ENCODE measurements at places on chromosomes 7 and 10.
A peak's percentile ranks its signal among the peaks of the same experiment; 100 is the strongest.

DNA sequence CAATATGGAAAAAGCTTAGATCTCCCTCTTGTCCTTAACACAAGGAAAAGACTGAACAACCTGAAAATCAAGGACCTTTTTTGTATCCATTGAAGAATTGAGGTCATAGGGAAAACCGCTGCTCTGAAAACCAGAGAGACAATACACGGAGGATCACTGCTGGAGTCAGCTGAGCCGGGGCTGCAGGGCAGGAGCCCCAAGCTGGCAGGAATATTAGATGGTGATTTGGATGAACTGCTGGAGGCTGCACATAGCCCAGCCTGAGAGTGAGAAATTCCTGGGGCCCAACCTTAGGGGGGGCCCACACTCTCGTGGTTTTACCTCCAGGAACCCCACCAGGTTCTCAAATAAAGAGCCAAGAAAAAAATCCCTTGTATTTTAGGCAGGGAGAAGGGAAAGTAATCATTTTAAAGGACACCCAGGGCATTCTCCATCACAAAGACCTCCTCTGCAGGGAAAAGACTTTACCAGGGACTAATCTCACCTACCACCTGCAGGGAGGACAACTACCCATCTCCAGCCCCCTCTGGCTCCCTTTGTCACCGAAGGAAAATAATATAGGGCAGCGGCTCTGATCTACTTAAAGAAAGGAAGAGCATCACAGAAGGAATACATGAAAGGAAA is 55.4 kb upstream of the RNF32 start:
- DNase-seq, result no peak

DNA sequence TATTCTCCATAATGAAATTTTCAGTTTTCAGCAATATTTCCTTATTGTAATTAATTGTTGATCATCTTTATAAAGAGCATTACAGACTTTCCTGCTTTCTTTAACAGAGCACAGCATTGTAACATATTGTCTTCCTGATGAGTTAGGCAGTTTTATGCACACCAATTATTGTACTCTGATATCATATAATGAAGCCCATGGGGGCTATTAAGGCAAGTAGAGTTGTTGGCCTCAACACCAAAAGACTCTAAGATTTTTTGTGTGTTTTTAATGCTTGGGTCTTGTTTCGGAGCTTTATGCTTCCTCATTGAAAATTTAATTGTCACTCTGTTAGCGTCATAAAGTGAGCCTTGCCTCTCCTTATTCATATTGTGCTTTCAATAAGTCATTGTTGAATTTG is 49.2 kb upstream of the ARID5B start:
- no peak for DNase-seq

DNA sequence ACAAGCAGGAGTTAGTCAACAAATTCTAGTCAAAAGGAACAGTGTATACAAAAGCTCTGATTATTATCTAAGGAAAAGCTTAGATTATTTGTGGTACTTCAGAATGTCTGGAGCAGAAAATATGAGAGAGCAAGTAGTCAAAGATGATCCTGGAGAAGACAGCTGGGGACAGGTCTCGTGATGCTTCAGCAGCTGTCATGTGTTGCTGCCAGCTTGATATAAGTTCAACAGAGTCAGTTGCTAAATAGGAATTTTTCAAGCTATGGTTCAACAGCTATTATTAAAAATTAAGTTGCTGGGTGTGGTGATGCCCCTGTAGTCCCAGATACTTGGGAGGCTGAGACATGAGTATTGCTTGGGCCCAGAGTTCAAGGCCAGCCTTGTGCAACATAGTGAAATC is 240.0 kb upstream of the RHOBTB1 start:
- DNase-seq, result no peak

- DNase-seq, result peak; percentile 76
Measured at GRCh38 chr10:48364659-48365405, 58.4 kb downstream of the MAPK8 start.

DNA sequence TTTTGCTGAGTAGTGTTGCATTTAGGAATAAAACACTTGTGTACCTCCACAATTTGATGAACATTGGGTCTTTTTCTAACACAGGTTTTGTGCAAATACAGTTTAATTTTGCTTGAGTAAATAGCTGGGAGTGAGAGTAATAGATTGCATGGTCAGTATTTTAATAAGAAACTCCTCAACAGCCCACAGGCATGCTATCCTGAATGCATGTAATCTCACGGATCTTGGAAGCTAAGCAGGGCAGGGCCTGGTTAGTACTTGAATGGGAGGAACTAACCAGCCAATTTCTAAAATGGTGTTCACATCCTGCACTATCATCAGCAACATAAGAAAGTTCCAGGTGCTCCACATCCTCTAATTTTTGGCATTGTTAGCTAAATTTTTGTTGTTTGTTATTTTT is 685.4 kb upstream of the MBL2 start:
- DNase-seq, result no peak

Measured in NCI-H748 treated with DMSO at 0.1 percent for 48 hours (cell line).